ENCODE measurements at places on chromosomes 6 and 20.

GRCh38 chr6:35365594-35366203 lies 23.3 kb downstream of the PPARD start:
- DNase-seq: no peak

GRCh38 chr6:6927521-6928361 lies 180.0 kb upstream of the RREB1 start:
- DNase-seq: no peak

GRCh38 chr20:24958506-24959385 lies 9.7 kb downstream of the CST7 start:
- DNase-seq: no peak

- no peak for DNase-seq
Observed at GRCh38 chr6:159438106-159438505, 254.9 kb downstream of the SOD2 start.

DNA sequence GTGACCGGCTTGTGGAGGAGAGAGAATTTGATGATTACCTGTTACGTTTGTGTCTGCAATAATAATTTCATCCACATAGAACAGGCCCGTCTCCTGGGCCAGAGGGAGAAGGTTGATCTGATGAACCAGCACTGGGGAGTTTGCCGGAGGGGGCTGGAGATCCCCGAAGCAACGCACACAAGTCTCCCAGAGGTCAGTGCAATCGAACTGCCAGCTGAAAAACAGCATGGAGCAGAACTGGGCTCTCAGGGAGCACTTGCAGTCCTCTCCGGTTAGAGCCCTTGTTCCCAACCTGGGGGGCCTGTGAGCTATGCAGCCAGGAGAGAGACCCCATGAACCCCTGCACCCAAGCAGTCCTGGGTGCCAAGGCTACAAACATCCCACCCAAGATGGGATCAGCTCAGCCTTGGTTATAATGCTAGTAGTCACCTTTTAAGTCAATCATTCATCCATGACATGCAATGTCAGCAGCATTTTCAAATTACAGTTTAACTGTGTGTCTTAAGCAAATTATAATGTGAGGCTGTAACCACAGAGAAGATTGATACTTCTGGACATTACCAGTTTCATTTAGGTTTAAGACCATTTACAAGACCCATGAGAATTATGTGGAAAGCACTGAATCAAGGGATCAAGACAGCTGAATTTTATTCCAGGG lies 34.2 kb downstream of the PKHD1 start:
- DNase-seq: no peak

GRCh38 chr6:52457096-52457495 lies 37.0 kb downstream of the EFHC1 start:
- no peak for DNase-seq

DNA sequence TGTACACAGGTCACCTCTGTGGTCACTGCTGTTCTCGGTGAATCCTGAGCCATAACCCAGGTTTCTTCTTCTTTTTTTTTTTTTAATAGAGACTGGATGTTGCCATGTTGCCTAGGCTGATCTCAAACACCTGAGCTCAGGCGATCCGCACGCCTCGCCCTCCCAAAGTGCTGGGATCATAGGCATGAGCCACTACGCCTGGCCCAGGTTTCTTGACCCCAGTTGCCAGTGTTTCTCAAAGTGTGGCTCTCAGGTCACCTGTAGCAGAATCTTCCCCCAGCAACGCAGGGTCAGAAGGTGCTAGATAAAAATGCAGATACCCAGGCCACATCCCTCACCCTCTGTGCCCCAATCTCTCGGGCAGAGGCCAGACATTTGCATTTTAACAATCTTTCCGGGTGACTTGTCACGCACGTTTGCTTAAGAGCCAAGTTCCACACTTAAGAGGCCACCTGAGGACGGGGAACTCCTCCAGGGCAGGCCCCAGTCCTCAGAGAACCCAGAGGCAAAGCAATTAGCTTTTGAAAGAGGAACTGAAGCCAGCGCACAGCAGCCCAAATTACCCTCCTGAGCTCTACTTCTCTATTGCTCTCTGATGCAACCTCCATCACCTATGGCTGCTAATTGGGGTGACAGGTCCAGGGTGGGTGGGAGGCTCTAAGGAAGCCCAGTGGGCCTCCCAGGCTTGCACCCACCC lies 81.8 kb downstream of the NFATC2 start:
- DNase-seq: no peak

DNA sequence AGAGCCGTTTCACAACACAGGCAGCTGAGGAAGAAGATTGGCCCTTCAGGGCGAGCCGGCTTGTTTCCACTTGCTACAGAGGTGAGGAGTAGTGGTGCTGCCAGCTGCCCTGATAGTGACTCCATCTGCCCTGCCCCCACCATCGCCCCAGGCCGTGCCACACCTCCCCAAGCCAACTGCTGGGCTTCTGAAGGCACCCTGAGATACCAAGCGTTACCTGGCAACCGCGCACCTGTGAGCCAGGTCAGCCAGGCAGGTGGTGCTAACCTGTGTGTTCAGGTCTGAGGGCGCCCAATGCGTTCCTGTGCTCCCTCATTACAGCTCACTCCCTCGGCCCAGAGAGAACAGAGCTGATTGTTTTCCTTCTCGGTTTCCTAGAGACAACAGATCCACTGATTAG lies 299.1 kb upstream of the ID4 start:
- DNase-seq: no peak

DNA sequence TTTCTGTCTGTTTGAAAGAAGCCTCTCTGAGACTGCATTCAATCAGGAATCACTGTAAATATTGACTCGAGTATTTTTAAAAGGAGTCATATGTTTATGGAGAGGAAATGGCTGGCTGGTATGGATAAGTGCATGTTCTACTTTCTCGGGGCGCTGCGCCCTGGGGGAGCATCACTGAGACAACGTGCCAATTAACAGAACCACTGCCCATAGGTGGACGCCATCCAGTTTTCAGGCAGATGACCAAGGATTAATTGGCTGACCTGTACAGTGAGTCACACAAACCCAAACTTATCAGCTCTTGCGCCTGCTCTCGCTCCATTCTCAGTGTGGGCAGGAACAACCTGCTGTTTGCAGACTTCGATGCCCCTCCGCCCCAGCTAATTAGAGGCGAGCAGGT lies 571.2 kb downstream of the QKI start:
- peak; percentile 37 for DNase-seq

DNA sequence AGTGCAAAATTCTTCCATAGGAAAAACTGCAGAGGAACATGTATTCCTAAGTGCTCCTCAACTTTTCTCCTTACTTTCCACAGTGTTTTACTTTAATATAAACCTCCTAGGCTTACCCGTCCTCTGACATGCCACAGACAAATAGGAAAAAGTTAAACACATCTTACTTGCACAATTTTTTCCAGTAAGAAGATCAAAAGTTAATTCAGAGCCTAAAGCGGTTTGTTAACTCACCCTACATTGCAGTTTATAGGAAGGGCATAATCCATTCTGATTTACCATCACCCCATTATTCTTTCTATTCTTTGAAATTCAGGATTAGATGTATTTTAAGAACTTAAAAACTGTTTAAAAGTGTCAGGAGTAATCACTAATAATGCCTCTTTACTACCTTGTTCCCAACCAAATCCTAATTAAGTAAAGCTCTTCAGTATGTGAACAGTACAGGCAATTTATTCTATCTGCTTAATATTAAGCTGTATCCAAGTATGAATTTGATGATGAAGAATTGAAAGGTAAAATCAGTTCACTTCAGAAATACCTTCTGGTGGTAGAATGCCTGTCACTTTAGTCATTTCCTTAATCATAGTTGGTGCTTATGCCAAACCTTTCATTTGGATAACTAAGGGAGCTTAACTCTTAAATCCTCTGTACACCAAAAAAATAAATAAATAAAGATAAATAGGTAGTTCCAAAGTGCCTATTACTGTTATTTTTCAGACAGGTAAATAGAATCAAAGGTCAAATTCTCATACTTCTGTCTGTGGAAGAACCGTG lies 292.0 kb downstream of the ALDH8A1 start:
- DNase-seq: no peak

DNA sequence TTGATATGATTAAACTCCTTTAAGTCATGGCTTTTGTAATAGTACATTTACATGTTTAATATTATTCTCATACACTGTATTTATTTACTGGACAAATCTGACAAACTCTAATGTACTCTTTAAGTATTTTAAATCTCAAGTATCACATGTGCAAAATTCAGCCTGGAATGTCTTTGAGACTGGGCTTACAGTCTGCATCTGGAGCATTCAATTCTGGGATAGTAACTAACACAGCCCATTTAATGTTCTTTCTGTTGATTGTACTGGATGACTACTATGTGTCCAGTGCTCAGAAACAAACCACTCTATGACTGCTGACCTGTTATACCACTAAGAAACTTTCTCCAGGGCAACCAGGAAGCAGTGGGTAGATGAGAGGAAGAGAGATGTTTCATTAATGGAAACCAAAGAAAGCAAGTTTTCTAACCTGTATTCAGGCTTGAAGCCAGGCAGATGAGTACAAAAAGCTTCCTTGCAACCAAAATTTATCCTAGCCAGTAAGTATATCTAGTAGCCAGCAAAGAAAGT lies 26.8 kb downstream of the FBXL4 start:
- DNase-seq: no peak

- no peak for DNase-seq
Observed at GRCh38 chr6:36596356-36596755, 2.2 kb downstream of the SRSF3 start.

- no peak for DNase-seq
Observed at GRCh38 chr20:18166950-18167349, 29.3 kb downstream of the KAT14 start.

DNA sequence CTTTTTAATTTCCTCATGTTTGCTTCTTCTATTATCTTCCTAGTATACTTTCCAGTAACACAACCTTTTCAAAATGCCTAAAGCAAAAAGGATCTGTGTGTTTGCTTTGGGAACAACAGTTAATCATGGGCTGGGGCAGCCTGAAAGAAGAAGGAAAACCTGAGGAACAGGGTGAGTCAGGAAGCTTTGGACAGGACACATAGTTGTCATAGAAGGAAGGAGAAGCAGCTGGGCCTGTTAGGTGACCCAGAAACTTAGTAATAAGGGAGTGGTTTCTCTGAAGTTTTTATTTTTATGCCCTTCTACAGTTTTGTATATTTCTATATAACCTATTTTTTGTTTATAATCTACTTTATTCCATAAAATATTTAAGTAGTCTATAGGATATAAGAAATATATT lies 61.4 kb downstream of the CD24 start:
- DNase-seq: no peak

GRCh38 chr6:56620229-56620868 lies 22.3 kb downstream of the DST start:
- DNase-seq: no peak

GRCh38 chr6:3228046-3228671 lies 706 bp upstream of the TUBB2B start:
- DNase-seq: peak; percentile 72

DNA sequence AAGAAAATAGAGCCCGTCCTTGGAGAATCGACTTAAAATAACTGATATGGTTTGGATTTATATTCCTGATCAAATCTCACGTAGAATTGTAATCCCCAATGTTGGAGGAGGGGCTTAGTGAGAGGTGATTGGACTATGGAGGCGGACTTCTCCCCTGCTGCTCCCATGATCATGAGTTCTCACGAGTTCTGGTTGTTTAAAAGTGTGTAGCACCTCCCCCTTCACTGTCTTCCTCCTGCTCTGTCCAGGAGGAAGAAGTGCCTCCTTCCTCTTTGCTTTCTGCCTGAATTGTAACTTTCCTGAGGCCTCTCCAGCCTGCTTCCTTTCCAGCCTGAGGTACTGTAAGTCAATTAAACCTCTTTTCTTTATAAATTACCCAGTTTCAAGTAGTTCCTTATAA lies 529.2 kb downstream of the HAO1 start:
- DNase-seq: no peak

GRCh38 chr20:17228624-17229061 lies 1.8 kb downstream of the PCSK2 start:
- peak; percentile 75 for DNase-seq

- DNase-seq: no peak
Observed at GRCh38 chr6:18493382-18493891, 106.3 kb downstream of the RNF144B start.

- no peak for DNase-seq
Observed at GRCh38 chr6:13794184-13794583, 20.2 kb downstream of the MCUR1 start.

GRCh38 chr20:2093159-2093781 lies 8.4 kb upstream of the STK35 start:
- DNase-seq: no peak

DNA sequence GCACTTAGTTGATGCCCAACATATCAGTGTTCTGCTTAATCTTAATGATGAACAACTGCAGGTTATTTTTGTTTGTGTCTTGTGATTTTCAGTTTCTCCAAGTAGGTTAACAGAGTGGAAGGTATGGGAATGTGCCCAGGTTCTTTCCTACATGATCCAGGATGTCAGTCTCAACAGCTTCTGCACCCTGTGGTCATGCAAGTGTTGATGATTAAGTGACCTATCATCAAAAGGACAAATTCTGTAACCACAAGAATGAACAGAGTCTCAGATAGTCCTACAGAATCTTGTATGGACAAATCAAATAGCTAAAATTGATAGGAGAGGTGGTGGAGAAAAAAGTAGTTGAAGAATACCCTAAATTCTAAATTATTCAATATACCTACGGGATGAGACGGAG lies 26.1 kb downstream of the MAN1A1 start:
- no peak for DNase-seq

GRCh38 chr6:7836371-7837026 lies 74.1 kb downstream of the TXNDC5 start:
- DNase-seq: no peak

All from NCI-H1092 treated with DMSO at 0.1 percent for 48 hours (cell line).